ENCODE measurements at places on chromosomes 2 and 18.

DNA sequence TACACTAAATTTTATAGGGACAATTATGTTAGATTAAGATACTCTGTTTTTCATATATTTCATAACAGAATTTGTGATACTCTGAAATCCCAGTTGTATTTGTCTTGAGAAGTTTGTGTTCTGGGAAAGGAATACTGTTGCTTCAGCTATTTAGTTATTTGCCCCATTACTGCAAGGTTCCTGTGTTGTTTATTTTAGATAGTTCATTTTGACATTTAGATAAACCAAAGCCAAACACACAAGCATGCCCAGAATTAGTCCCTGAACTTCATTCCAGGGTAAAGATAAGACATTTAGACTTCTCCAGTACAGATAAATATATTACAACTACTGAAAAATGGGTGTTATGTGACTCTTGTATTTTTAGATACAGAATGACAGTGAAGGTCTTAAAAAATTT, 74.7 kb downstream of the BMPR2 start:
- DNase-seq, result no peak

DNA sequence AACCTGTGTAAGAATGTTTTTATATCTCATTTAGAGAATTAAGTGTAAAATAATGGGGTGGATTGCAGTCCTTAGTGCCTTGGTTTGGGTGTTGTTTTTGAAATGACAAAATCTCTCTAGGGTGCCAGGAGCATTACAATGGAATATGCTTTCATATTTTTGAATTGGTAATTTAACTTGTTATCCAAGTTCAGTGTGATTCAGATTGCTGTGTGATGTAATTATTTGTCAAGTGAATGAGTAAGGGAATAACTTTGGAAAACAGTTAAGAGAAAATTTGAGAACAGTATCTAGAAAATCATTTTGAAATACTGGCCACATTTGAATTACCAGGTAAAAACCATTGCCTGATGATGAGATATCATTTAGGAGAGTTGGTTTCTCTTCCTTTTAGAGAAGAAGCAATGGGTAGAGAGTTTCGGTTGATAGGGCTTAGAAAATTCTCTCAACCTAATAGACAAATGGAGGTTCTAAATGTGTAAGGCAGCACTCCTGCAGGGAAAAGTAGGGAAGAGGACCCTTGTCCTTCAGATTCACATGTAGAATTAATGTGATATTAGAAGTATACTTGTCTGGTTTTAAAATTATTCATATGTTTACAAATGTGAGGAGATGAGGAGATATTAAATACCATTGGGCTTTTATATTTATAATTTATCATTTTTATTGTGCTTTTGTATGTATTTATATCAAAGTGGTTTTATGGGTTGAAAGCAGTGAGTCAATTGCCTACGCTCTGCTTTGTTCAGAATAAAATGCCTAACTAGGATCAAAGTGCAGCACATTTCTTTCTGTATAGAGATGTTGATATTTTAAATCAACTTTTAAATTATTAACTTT, 124.8 kb downstream of the PHLPP1 start:
- DNase-seq, result no peak

GRCh38 chr2:127347734-127348392, 39.9 kb downstream of the MAP3K2 start:
- no peak for DNase-seq

- no peak for DNase-seq
Observed at GRCh38 chr18:79769698-79770500, 27.8 kb upstream of the KCNG2 start.

DNA sequence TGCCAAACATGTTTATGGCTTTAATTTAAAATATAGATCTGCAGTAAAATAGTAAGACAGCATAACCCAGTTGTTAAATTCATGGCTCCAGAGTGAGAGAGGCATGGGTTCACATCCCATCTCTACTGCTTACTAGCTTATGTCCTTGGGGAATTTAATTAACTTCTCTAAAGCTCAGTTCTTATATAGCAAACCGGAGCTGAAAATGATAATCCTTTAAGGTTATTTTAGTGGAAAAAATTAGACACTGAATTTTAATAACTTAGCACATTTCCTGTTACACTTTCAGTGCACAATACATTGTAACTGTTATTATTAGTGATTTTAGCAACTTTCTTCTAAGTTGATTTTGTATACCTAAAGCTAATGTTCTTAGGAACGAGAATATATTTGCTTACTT, 14.8 kb downstream of the SCN9A start:
- DNase-seq, result no peak

DNA sequence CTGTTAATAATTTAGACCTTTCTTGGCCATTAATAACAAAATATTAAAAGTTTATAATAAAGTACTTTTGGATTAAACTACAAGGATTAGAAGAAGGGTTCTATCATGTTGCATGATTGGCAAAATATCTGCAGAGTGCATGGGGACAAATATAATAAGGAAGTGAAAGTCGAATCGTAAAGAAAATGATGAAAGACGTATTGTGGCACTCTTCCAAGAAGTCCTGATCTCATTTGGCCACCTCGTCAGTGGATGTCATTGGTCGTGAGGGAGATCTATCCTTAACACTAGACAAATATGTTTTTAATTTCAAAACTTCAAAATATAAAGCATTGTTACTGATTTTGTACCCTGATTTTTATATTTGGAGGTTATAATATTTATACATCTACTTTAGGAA, 197.7 kb upstream of the STON1 start:
- no peak for DNase-seq

GRCh38 chr2:11356764-11357163, 12.3 kb upstream of the ROCK2 start:
- DNase-seq, result no peak

DNA sequence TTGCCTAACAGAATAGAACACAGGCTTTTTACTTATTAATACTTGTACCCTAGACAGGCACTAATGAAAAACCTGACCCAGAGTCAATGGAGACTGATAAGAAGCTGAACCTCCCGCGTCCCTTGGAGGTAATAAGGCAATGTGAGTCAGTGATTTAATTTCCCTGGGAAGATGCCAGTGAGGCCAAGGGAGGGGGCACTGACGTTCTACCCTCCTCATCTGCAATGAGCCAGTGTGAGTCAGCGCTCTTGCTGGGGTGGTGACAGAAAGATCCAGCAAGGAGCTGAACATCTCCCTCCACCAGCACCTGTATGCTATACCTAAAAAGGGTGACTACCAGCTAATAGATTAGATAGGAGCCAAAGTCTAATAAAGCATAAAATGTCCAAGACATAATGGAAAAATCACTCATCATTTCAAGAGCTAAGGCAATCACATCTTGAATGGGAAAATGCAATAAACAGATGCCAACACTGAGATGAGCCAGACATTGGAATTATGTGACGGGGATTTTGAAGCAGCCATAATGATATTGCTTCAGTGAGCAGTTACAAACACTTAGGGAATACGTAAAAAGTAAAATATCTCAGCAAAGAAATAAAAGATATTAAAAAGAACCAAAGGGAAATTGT, 116.9 kb downstream of the TPGS2 start:
- DNase-seq, result no peak

GRCh38 chr2:201779901-201780673, 646 bp downstream of the ALS2 start:
- no peak for DNase-seq

GRCh38 chr2:205030695-205031094, 485.4 kb downstream of the PARD3B start:
- no peak for DNase-seq

- no peak for DNase-seq
Observed at GRCh38 chr2:149278872-149279264, 51.5 kb upstream of the LYPD6 start.

DNA sequence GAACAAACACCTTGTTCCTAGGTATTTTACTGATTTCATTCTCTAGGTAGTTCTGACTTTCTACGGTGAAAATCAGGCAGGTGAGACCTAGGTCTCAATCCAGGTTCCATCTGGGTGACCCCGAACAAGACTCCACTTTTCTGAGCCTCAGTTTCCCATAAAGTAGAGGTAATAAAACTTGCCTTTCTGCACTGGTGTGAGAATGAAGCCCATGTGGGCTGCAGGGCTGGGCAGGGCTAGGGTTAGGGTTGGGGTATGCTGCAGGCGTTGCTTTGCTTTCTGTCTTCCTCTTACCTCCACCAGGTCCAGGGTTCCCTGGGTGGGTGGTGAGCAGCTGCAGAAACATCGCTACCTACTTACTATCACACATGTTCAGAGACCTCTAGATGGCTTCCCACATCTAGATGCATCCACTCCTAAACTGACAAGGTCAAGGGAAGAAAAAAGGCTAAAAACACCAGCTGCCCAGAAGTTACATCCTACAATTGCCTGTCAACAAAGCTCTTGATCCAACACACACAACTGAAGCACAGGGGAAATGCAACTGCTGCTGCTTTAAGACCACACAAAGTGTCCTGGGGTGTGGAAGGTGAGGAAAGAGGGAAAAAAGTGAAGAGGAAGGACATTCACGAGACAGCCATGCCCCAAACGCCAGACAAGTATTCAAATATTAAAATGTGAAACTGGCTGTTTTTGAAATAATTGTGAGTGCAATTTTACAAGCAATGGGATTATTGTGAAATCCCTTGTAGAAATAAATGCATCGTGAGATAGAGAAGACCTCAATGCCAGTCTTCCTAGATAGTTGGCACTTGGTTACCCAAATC, 23.5 kb downstream of the MBP start:
- no peak for DNase-seq

GRCh38 chr2:45761635-45762034, 110.2 kb downstream of the PRKCE start:
- DNase-seq, result no peak

Data from stimulated activated CD4-positive, alpha-beta T cell treated with anti-CD3 and anti-CD28 coated beads, Interleukin-2, amount 100 ng/mL, for 24 hours (primary cell).